ENCODE measurements at places on chromosomes 5 and 9.
A peak's percentile ranks its signal among the peaks of the same experiment; 100 is the strongest.

- no peaks in the 10 kb centered on the region for H3K4me1 ChIP-seq
- no peak overlapping the region for H3K27ac ChIP-seq
- no peaks in the 10 kb centered on the region for H3K36me3 ChIP-seq
- no peaks in the 10 kb centered on the region for H3K27me3 ChIP-seq
- DNase-seq = no peak
Measured at GRCh38 chr9:119689879-119690278, 320.6 kb upstream of the BRINP1 start.

DNA sequence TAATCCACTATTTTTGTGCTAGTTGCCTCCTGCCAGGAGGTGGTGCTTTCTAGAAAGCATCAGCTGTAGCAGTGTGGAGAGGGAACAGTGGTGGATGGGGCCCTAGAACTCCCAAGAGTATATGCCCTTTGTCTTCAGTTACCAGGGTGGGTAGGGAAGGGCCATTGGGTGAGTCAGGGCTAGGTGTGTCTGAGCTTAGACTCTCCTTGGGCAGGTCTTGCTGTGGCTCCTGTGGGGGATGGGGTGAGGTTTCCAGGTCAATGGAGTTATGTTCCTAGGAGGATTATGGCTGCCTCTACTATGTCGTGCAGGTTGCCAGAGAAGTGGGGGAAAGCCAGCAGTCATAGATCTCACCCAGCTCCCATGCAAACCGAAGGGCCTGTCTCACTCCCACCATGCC lies 11.3 kb upstream of the ADAMTS12 start:
- H3K27ac ChIP-seq = no peak overlapping the region
- no peaks in the 10 kb centered on the region for H3K4me1 ChIP-seq
- H3K36me3 ChIP-seq = no peaks in the 10 kb centered on the region
- no peak overlapping the region for H3K4me3 ChIP-seq

- DNase-seq = peak; percentile 2
- H3K4me3 ChIP-seq = no peak overlapping the region
- H3K27ac ChIP-seq = no peak overlapping the region
- no peaks in the 10 kb centered on the region for H3K4me1 ChIP-seq
- H3K36me3 ChIP-seq = no peaks in the 10 kb centered on the region
Measured at GRCh38 chr5:107248066-107248695, 422.6 kb downstream of the EFNA5 start.

DNA sequence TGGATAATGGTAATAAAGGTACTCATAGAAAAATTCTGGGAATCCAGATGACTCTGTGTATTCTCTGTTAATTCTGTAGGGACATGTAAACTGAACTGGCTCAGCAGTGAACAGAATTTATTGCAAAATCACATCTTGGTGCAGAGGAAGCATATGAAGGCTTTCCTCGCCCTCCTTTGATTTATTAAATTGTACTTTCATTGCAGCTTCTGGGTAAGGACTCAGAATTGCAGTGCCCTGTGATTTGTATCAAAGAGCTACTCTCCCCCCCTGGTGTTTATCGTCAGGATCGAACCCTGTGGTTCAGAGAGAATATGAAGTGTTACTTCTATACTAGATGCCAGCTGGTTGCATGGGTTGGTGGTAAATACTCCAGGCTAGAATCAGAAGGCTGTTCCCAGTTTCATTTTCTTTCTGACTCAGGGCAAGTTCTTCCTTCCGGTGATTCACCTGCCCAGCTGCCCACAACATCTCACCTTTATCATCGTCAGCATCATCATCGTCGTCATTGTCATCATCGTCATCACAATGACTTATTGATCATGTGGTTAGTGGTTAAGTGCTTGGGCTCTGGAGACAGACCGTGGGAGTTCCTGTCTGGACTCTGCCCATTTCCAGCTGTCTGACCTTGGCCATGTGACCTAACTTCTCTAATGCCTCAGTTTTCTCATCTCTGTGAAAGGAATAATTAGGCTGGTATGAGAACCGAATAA lies 238.8 kb downstream of the ARHGAP26 start:
- peak overlapping the region; percentile 64 for H3K27ac ChIP-seq

DNA sequence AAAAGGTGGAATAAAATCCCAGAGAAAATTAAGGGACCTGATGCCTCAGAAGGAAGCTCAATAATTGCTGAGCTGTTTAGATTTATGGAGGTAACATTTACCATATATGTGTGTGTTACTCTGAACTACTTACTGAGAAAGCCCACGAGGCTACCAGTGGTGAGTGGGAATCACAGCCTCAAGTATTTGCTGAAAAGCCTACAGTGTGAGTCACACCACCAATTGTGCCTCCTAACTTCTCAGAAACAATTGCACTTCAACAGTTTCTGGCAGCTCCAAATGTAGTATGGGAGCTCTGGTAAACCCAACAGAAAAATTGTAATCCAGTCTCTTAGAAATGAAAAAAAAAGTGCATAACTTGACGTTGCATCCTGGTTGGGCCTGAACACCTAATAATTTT lies 551.6 kb downstream of the PRDM9 start:
- H3K27me3 ChIP-seq = no peaks in the 10 kb centered on the region
- H3K27ac ChIP-seq = no peak overlapping the region
- no peaks in the 10 kb centered on the region for H3K4me1 ChIP-seq
- no peaks in the 10 kb centered on the region for H3K36me3 ChIP-seq
- H3K4me3 ChIP-seq = no peak overlapping the region
- no peak for DNase-seq

All from CD8-positive, alpha-beta memory T cell (primary cell).